ENCODE measurements at places on chromosomes 1 and 21. TPM values are rescaled to one million over a fixed set of nuclear protein-coding genes. Genes with fewer than 3 reads are reported as not detected.

The MYOG gene
- not detected for total RNA-seq

The OR2G6 gene
- not detected for total RNA-seq

The DNALI1 gene
- not detected for total RNA-seq

The TMEM53 gene
- total RNA-seq: 1.2 TPM

The C1orf210 gene
- not detected for total RNA-seq

The FUBP1 gene
- 202 TPM for total RNA-seq

The CFAP107 gene
- not detected for total RNA-seq

The KLHDC7A gene
- not detected for total RNA-seq

The ADGRL4 gene
- total RNA-seq: not detected

The PADI1 gene
- not detected for total RNA-seq

All from CD4-positive, alpha-beta T cell (primary cell).